Urinary bladder (tissue), 4 donors: ENCODE measurements at places on chromosomes 16 and 17. TPM values are rescaled to one million over a fixed set of nuclear protein-coding genes. Genes with fewer than 3 reads are reported as not detected.

TRIM47 gene
- 28.9 TPM for total RNA-seq

CHTF8 gene
- 67.9 TPM for total RNA-seq

GAST gene
- not detected for total RNA-seq

LUC7L gene
- 112 TPM for total RNA-seq

DNA sequence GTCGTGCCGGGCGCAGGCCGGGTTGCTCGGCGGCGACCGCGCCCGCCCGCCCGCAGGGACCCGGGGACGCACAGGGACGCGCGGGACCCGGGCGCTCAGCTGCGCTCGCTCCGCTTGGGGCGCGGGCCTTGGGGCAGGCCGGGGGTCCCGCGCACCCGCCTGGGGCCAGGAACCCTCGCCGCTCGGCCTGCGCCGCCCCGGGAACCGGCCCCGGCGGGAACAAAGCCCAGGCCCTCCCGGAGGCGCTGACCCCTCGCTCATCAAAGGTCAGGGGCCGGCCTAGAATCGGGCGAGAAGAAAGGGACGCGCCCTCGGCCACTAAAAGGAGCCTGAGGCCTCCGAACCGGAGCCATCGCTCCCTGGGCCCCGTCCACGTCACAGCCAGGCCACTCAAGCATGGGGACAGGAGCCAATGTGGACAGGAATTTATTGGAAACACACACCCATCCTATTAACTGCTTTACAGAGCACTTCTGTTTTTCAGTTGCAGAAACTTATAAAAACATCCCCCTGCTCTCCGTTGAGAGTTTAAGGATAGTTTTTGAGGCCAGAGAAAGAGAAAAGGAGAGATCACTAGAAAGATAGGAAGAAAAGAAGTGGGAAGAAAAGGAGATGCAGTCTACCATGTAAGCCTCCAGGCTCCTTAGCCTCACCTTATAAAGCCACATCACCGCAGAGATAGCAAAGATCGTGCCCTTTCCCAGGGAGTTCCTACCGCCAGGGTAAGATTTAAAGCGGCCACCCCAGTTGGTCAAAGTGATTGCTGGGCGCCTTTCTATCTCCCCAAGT is 558 bp upstream of the ZFHX3 start:
- no peak for DNase-seq

- DNase-seq: no peak
Observed at GRCh38 chr17:56096026-56096810, 57.1 kb upstream of the ANKFN1 start.

DNA sequence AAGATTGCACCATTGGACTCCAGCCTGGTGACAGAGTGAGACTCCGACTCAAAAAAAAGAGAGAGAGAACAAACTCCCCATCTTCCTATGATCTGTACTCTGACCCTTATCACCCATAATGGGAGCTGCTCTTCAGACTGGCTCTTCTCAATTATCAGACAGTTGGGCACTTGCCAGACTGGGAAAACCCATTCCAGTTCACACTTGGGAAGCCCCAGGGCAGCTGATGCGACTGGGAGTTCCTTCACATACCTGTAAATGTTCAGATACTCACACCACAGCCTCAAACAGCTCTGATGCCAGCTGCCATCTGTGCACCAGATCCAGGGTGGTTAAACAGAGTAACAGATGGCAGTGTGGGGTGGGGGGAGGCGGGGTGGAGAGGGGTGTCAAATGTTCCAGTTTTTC is 23.8 kb upstream of the TMEM101 start:
- DNase-seq: no peak

DNA sequence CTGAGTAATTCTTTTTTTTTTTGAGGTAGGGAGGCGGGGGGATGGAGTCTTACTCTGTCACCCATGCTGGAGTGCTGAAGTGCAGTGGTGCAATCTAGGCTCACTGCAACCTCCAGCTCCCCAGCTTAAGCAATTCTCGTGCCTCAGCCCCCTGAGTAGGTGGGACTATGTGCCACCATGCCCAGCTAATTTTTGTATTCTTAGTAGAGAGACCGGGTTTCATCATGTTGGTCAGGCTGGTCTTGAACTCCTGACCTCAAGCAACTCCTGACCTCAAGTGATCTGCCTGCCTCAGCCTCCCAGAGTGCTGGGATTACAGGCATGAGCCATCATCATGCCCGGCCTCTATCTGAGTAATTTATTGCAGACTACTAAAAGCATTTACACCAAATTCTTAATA is 19.4 kb downstream of the KPNB1 start:
- no peak for DNase-seq

DNA sequence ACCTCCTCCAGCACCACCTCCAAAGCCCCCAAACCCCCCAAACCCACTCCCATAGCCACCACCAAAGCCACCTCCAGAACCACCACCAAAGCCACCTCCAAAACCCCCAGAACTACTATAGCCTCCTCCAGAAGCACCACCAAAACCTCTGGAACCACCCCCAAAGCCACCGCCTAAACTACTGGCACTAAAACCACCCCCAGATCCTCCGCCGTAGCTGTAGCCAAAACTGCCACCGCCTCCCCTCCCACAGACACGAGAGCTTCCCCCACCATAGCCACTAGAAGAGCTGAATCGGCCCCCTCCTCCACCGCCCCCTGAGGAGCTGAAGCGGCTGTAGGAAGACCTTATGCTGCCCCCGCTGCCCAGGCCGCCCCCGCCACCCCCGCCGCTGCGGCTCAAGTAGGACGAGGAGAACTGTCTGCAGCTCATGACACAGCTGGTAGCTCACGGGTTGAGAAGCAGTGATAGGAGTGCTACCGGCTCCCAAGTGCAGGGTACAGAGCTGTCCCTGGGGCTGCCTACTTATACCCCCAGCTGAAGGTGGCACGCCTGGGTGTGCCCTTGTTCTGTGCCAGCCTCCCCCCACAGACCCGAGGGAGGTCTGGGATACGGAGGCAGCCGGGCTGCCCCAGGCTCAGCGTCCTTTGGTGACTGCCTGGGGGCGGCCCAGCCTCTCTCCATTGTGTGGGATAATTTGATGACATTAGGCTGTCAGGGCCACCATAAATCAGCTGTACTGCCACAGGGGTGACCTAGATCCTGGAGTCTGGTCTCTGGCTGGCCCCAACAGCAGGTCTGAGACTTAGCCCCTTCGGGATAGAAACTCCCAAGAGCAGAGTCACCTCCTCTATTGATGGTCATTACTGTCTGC is at the start of gene KRT9:
Gene KRT9, minus strand, starts transcription at position 499 of the 874 bp plus-strand sequence. Its CDS starts 67 bp downstream, at position 432.
- no peak for DNase-seq
